Skeletal muscle tissue (tissue), 5 donors: ENCODE measurements at places on chromosomes 4 and X. TPM values are rescaled to one million over a fixed set of nuclear protein-coding genes. Genes with fewer than 3 reads are reported as not detected.

TMEM255A gene
- 3.1 TPM for total RNA-seq

TRIM2 gene
- total RNA-seq: 21.4 TPM

CT45A5 gene
- total RNA-seq: not detected

TCEAL7 gene
- total RNA-seq: 112 TPM

GAGE1 gene
- total RNA-seq: not detected

DOCK11 gene
- total RNA-seq: 22.4 TPM

SMIM31 gene
- not detected for total RNA-seq

RHOXF2 gene
- not detected for total RNA-seq

TMSB15C gene
- 7.8 TPM for total RNA-seq

LUZP4 gene
- total RNA-seq: not detected

ATP2B3 gene
- total RNA-seq: 0.52 TPM

ABCG2 gene
- total RNA-seq: 7.8 TPM
